HS-27A (cell line): ENCODE measurements at places on chromosomes 1 and 21.

- DNase-seq: no peak
These were observed 2.8 kb upstream of the ECE1 start for GRCh38 chr1:21292984-21293536.

DNA sequence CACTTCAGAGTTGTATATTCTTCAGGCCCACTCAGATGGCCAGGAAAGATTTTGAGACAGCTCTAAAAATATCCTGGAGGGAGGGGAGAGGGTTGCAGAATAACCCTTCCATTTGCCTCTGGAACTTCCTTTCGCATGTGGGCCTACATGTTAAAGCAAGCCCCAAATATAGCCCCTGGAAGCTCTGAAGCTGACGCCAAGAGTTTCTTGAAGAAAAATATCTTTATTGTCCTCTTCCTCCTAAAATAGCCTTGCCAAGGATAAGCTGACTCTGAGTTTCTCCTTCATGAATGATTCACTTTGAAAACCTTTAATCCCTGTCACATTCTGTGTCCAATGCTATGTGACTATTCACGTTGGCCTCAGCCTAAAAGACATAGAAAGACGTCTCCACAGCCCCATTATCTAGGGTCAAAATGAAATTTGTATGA is 6.4 kb downstream of the C1orf116 start:
- no peak for DNase-seq

- no peak for DNase-seq
These were observed 8.8 kb upstream of the CTBS start for GRCh38 chr1:84582802-84583587.

- DNase-seq: no peak
These were observed 752 bp upstream of the ACTA1 start for GRCh38 chr1:229434641-229435051.

DNA sequence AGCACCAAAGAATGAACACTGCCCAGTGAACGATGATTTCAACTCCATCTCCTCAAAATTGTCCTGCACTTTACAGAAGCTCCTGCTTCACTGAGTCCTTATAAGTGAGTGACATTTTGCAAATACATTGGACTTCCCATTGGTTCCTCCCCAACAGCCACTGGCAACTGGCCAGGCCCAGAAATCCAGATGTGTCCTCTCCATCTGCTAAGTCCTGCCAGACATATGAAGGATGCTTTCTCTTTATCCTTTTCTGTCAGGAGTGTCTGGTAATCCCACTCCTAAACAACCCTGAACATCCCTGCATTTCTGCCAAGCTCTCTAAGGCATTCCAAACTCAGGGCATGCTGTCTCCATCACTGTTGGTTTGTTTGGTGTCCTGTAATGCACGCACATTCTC is 271.8 kb downstream of the RRAGC start:
- no peak for DNase-seq
